ENCODE measurements at places on chromosomes 7 and 10. TPM values are rescaled to one million over a fixed set of nuclear protein-coding genes. Genes with fewer than 3 reads are reported as not detected.
A peak's percentile ranks its signal among the peaks of the same experiment; 100 is the strongest.

PNLIP gene
- 1.3 TPM for total RNA-seq

PTN gene
- not detected for total RNA-seq

HPSE2 gene
- total RNA-seq = 0.05 TPM

LRMDA gene
- 4.8 TPM for total RNA-seq

TWIST1 gene
- total RNA-seq = 0.86 TPM

PLEKHS1 gene
- total RNA-seq = not detected

DENND11 gene
- 23.4 TPM for total RNA-seq

PIK3CG gene
- total RNA-seq = 0.05 TPM

ZNF365 gene
- total RNA-seq = 1.8 TPM

NUTM2B gene
- 1.4 TPM for total RNA-seq

OR2A5 gene
- total RNA-seq = not detected

SORCS1 gene
- total RNA-seq = not detected

- DNase-seq = no peak
Measured at GRCh38 chr10:60753817-60754216, 24.5 kb upstream of the CDK1 start.

- DNase-seq = no peak
Measured at GRCh38 chr7:29647020-29647654, 83.5 kb downstream of the PRR15 start.

DNA sequence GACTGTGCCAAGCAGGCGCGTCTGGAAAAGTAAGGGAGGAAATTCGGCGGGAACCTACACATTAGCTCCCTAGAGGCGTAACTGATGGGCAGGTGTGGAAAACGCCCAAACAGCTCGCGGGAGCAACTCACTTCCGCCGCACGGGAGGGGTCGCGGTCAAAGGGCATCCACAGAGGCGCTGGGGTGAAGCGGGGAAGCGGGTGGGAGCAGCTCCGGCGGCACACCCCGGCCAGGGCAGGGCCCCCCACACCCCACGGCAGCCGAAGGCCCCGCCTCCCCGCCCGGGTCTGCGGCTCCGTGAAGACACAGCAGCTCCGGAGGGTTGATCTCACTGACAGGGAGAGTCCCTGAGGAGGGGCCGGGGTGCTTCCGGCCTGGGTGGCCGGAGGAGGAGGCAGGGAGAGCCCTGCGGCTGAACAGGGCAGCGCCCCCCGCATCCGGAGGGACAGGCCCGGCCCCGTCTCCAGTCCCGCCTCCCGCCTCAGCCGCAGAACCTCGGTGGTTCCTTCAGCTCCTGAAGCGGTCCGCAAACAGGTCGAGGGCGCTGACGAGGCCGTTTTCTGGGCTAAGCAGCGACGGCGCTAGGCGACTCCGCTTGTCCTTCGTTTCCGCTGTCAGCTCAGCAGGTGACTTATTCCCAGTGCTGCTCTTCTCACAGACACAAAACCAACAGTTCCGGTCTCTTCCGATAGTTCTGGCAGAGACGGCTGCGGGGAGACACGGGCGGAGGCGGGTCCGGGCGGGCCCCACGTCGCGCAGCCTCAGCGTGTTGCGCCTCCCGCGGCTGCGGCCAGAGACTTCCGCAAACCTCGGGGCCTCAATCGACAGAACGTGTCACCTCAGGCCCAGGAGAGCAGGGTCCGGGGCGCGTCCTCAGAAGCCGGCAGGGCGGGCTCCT lies 276.1 kb downstream of the DNAJB6 start:
- DNase-seq = no peak

DNA sequence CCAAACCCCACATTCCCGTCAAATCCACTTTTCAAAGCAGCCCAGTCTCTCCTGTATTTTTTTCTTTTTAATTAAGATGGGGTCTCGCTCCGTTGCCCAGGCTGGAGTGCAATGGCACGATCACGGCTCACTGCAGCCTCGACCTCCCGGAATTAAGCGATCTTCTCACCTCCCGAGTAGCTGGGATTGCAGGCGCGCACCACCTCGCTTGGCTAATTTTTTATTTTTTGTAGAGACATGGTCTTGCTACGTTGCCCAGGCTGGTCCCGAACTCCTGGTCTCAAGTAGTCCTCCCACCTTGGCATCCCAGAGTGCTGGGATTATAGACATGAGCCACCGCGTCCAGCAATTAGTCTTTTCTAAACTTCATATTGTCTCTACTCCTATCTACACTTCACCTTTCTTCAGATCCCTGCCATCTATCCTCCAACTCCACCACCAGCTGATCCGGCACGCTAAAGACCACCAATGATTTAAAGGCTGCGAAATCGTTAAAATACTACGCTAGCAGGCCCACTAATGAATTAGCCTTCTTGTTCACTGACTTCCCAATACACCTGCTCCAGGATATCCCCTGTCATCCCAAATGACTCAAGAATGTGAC lies 525 bp upstream of the CHUK start:
- DNase-seq = no peak

GRCh38 chr7:120941064-120941463 lies 9.5 kb upstream of the ING3 start:
- DNase-seq = peak; percentile 4

DNA sequence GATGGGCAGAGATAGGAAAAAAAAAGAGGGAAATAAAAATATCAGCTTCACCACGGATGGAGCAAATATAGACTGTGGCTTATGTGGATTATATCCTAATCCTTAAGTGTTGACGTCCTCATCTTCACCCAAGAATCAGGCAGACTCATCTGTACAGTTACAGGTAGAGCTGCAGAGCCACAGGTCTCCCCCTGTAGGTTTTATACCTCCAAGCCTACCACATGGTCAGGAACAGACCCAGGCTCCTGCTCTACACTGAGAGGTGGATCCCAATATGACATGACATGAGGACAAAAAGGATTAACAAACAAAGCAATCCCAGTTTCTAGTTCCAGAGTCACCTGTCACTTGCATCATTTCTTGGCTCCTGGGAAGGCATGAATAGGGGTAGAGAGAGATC lies 400.8 kb downstream of the SEMA3D start:
- no peak for DNase-seq

DNA sequence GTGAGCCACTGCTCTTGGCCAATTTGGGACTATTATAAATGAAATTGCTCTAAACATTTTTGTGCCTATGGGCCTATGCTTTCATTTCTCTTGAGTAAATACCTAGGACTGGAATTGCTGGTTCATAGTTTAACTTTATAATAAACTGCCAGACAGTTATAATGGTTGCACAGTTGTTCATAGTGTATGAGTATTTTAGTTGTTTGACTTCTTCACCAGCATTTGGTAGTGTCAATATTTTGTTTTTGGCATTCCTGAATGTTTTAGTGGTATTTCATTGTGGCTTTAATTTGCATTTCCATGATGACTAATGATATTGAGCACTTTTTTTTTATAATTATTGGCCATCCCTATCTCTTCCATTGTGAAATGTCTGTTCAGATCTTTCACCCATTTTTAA lies 29.5 kb downstream of the PLEKHA8 start:
- no peak for DNase-seq

DNA sequence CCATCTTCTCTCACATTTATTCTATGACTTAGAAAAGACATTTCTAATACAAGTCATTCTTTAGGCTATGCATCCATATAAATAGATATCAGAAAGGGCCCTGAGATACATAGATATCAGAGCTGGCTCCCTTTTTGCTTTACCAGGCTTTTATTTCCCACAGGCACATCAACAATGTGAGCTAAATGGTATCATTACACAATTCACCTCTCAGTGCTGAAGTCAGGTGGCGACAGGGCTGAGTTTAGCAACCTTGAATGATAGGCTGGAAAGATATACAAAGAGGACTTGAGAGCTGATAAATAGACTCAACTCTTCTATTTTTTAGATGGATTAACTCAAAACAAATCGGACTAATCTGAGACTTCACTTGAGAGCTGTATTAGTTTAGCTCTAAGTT lies 189.2 kb upstream of the COL1A2 start:
- no peak for DNase-seq

DNA sequence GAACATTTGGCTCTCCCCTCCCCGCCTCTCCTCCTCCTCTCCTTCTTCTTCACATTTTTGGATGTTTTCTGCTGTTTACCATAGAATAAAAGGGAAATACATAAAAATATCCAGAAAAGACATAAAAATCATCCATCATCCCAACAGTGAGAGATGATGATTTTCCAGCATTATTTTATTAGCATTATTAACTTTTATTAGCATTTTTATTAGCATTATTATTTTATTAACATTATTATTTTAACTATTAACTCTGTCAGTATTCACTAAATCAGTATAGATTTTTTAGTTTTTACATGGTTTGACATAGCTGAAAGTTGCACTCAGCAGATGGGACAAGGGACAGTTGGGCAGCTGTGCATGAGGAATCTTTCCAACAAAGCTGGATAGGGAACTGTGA lies 16.2 kb upstream of the SLC35B4 start:
- DNase-seq = no peak

GRCh38 chr7:128271942-128272481 lies 30.9 kb downstream of the LEP start:
- no peak for DNase-seq

GRCh38 chr7:2724453-2725177 lies 36.6 kb downstream of the AMZ1 start:
- no peak for DNase-seq

- DNase-seq = no peak
Measured at GRCh38 chr7:159370-160270, 32.8 kb upstream of the FAM20C start.

DNA sequence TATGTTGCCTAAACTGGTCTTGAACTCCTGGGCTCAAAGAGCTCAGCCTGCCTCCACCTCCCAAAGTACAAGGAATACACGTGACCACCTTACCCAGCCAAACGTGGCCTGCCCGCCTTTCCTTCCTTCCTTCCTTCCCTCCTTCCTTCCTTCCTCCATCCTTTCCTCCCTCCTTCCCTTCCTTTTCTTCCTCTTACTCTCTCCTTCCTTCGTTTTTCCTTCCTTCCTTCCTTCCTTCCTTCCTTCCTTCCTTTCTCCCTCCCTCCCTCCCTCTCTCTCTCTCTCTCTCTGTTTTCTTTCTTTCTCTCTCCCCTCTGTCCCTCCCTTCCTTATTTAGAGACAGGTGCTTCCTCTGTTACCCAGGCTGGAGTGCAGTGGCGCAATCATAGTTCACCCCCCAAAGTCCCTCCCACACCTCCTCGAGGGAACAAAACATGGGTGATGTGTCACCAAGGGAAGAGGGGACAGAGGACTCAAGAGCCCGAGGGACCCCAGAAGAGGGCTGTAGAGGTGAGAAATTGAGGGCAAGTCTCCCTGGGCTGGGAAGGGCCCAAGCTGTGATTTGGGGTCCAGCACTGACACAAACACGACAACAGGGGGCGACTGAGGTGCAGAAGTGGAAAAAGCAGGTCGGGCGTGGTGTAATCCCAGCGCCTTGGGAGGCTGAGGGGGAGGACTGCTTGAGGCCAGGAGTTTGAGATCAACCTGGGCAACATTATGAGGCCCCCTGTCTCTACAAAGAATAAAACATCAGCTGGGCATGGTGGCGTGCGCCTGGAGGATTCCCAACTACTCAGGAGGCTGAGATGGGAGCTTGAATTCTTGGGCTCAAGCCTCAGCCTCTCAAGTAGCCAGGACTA lies 28.1 kb downstream of the EPHB4 start:
- DNase-seq = no peak

DNA sequence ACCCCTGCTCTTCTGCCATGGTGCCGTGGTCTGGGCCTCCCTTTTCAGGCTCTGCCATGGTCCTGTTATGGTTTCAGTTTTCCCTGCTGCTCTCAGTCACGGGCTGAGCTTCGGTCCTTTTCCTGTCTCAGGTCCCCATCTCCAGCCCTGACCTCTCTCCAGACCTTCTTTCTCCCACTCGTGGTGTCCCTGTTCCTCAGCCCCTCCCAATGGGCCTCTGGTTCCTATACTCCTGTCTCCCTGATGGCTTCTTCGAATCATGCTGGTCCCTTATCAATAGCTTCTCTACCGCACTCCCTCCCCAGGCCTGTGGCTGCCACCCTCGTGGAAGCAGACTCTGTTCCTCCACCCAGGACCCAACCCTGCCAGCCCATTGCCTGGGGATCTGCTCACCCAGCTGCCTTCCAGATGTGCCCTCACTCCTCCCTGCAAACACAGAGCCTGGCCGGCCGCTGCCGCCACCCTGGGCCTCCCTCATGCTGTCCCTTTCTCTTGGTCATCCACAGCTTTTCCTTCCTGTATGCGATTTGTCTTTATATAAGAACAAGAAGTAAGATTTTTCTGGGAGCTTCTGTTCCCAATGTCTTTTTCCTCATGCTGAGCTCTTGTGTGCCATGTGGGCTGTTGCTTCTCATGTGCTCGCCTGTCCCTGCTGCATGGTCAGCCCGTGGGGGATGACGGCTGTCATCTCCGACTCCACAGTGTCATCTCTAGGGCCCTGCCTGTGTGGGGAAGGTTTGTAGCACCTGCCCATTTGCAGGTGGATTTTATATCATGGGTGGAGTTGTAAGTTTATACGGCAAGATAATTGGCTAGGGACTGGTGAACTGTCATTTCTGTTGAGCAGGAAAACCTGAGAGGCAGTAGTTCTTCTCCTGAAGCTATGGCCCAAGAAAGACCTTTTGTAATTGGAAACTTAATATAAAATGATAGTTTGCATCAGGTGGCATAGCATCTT lies 126.7 kb downstream of the NT5C2 start:
- no peak for DNase-seq

DNA sequence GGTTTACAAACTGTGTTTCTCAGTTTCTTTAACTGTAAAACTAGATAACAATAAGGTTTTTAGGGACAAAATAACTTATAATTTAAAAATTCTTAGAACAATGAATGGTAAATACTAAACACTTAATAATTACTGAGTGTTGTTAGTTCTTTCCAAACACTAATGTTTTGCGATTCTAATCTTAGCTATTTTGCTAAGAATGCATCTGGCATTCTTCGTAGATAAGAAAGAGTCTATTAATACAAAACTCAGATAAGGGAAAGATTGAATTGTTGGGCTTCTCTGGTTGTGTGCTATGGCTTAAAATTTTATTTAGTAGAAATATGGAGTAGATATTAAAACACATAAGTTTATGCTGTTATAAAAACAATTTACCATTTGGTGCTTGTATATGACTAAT lies 45.4 kb downstream of the TMEM229A start:
- DNase-seq = no peak

- no peak for DNase-seq
Measured at GRCh38 chr7:159064816-159065510, 79.7 kb downstream of the VIPR2 start.

- DNase-seq = no peak
Measured at GRCh38 chr10:79078367-79079053, 9.7 kb downstream of the ZMIZ1 start.

DNA sequence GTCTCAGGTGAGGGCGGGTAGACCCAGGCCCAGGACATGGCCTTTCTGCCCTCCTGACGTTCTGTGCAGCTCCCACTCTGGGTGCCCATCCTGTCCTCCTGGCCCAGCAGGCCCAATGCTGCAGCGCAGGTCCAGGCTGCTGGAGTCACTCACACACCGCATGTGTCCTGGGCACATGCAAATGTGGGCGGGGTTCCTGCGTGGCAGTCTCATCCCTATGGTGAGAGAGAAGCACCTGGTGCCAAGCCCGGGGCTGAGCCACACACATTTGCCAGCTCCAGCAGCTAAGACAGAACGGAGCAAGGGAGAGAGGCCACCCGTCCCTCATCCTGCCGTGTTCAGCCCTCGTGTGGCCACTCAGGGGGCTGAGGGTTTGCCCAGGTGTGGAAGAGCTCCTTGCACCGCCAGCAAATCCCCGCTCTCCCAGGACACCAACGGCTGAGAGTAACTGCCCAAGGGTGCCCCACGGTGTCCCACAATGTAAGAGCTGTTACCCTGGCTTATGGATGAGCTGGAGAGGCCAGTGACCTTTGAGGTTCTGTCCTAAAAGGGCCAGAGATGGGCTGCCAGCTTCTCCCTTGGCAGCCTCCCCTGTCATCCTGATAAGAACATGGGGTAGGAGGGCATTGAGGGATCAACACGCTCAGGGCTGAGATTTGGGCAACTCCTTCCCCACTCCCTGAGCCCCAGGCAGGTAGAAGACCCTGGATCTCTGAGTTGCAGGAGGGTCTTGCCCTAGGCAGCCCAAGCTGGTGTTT lies 4.4 kb downstream of the FUOM start:
- no peak for DNase-seq

All from HCT116 (cell line).